ENCODE measurements at places on chromosomes 1 and 21. TPM values are rescaled to one million over a fixed set of nuclear protein-coding genes. Genes with fewer than 3 reads are reported as not detected.

DNA sequence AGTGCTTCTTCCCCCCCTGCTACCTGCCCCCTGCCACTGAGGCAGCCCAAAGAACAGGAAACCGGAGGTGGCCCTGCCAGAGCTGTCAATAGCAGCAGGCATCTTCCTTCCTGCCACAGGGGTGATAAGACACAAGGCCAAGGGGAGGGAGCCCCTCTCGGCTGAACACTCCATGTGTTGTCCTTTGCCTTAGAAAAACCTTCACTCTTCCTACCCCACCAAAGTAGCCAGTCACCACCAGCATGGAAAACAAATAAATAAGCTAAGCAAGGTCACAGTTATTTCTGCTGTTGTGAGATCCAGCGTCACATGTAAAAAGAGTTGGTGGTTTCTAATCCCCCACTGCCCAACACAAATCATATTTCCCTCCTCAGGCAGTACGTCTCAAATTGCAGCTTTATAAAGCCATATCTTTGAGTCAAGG, 104.8 kb upstream of the DPT start:
- H3K27ac ChIP-seq: peak overlapping the region; percentile 70
- no peaks in the 10 kb centered on the region for H3K36me3 ChIP-seq
- no peak for DNase-seq
- no peaks in the 10 kb centered on the region for H3K27me3 ChIP-seq
- no peak overlapping the region for H3K4me3 ChIP-seq

DNA sequence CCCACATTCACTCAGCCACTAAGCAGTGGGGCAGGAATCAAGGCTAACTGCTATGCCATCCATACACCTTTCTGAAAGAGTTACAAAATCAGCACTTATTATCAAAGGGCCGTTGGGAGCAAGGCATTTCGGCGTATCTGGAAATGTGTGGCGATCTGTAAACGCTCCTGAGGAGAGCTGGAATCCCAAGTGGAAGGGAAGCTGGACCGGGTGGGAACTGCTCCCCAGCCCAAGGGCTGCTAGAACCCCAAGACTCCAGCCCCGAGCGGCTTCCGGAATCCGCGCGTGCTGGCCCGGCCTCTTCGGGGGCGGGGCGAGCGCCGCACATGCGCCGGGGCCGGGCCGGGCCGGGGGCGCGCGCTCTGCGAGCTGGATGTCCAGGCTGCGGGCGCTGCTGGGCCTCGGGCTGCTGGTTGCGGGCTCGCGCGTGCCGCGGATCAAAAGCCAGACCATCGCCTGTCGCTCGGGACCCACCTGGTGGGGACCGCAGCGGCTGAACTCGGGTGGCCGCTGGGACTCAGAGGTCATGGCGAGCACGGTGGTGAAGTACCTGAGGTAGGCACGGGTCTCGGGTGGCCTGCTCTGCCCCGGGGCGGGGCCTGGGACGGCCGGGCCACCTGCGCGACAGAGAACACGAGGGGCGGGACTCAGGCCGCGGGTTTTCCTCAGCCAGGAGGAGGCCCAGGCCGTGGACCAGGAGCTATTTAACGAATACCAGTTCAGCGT, at the start of gene NAXE:
Gene NAXE, plus strand, starts transcription at position 345 of the 726 bp plus-strand sequence. Its CDS starts 29 bp downstream, at position 374.
- peaks cover 14% of the 10 kb centered on the region for H3K4me1 ChIP-seq
- peak; percentile 82 for DNase-seq
- H3K4me3 ChIP-seq: peak within 1 kb of the TSS; percentile 61

- no peaks in the 10 kb centered on the region for H3K36me3 ChIP-seq
- H3K4me3 ChIP-seq: no peak overlapping the region
- DNase-seq: no peak
Observed at GRCh38 chr1:212951947-212952640, 1.8 kb downstream of the VASH2 start.

- no peak overlapping the region for H3K27ac ChIP-seq
- H3K27me3 ChIP-seq: no peaks in the 10 kb centered on the region
- no peaks in the 10 kb centered on the region for H3K4me1 ChIP-seq
- no peak for DNase-seq
- no peaks in the 10 kb centered on the region for H3K36me3 ChIP-seq
- H3K4me3 ChIP-seq: no peak overlapping the region
Observed at GRCh38 chr1:165942927-165943597, 115.6 kb downstream of the UCK2 start.

DNA sequence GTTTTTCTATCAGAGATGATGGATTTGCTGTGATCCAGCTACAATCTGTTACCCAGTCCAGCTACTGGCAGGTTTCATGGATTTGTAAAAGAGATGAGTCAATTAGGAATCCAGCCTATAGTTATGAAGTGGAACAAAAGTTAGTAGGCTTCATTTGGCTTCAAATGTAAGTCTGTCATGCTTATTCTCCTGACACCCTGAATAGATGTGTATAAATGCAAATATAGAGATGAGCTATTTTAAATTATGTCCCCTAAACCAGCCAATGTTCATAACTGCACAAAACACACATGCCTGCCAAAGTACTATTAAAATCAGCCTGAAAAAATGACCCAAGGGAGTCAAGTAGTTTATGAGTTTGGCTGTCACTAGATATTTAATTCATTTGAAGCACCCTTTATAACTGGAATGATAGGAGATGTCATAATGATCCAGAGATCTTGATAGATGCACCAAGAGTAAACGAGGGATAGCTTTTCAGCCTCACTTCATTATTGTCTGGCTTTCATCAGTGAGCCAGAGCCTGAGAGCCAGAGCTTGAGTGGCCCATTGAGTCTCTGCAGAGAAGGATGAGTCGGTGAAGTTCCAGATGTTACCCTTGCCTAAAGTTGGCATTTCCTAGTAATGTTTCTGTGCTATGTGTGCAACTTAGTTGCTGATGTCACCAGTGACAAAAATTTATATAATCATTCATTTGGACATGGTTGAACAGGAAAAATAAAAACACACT, 11.8 kb upstream of the NTMT2 start:
- no peaks in the 10 kb centered on the region for H3K36me3 ChIP-seq
- DNase-seq: no peak
- H3K27me3 ChIP-seq: no peaks in the 10 kb centered on the region
- H3K4me1 ChIP-seq: peaks cover 12% of the 10 kb centered on the region

DNA sequence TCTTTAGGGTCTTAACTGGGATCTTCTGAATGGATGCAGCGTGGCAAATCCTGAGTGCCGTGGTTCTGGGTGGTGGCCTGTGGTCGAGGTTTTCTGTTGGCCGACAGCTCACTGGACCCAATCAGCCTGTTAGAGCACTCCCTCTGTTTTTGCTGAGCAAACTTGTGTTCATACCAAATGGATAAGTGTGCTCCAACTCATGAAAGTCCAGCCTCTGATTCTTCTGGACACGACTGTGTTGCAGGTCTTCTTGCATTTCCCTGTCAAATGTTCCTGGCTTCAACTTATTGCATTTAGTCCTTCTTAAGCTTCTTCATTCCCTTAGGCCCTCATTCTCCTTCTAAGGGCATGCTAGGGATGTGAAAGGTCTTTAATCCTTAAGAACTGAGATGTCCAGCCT, 63.7 kb downstream of the AJAP1 start:
- no peaks in the 10 kb centered on the region for H3K36me3 ChIP-seq
- H3K4me1 ChIP-seq: no peaks in the 10 kb centered on the region
- DNase-seq: no peak
- H3K27ac ChIP-seq: no peak overlapping the region
- H3K27me3 ChIP-seq: no peaks in the 10 kb centered on the region

- H3K4me3 ChIP-seq: no peak overlapping the region
- H3K36me3 ChIP-seq: no peaks in the 10 kb centered on the region
- no peaks in the 10 kb centered on the region for H3K27me3 ChIP-seq
- H3K27ac ChIP-seq: peak overlapping the region; percentile 50
- DNase-seq: no peak
- peaks cover 3% of the 10 kb centered on the region for H3K4me1 ChIP-seq
Observed at GRCh38 chr1:192913683-192914082, 104.8 kb downstream of the RGS2 start.

Gene OR10J1
- not detected for total RNA-seq

Measured in transverse colon (tissue), 4 donors.